ENCODE measurements at places on chromosomes 16 and 17.

DNA sequence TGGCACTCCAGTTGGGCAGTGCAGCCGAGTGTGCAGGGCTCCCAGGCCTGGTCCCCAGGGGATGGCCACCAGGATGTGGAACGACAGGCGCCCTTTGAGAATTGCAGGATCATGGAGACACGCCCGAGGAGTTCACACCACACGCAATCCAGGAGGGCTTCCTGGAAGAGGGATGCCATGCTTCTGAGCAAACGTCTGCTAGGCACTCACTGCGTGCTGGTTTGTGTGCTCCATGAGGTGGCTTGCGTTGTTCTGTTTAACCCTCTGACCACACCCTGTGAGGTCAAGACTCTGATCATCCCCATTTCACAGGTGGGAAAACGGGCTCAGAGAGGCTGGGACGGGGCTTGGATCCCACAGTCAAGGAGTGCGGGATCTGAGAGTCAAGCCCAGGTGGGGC is 32.6 kb upstream of the ZFPM1 start:
- no peak for DNase-seq

- no peak for DNase-seq
These were observed 20.0 kb upstream of the FOXJ1 start for GRCh38 chr17:76160896-76161528.

- DNase-seq: peak; percentile 66
These were observed 76.0 kb downstream of the ABCC1 start for GRCh38 chr16:16025214-16025968.

DNA sequence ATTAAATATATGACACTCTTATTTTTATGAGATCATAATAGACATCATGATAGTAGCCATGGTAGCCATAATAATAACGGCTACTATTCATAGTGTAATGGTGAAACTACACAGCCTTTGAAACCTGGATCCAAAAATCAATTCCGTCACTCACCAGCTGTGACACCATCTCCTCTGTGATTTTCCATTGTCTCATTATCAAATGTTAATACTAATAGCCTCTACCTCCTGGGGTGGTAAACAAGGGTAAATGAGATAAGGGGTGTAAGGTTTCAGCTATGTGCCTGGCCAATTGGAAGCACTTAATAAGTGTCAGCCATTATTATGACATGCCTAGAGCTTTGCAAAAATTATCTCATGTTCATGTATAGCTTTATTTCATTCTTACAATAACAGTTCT is 88.6 kb downstream of the CACNG3 start:
- DNase-seq: no peak

DNA sequence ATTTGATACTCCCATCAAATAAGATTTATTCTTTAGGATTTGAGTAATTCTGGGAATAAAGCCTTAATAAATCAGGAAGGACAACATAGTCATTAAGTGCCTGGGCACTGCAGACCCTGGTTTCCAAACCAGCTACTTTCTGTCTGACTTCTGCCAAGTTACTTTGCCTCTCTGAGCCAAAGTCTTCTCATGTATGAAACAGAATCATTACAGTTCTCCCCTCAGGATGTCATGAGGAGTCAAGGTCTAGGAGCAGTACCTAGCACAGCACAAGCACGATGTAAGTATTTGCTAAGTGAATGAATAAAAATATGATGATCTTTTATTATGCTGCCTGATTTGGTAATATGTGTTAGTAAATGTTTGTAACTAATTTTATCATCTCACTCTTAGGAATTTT is 30.4 kb upstream of the HEATR6 start:
- no peak for DNase-seq

DNA sequence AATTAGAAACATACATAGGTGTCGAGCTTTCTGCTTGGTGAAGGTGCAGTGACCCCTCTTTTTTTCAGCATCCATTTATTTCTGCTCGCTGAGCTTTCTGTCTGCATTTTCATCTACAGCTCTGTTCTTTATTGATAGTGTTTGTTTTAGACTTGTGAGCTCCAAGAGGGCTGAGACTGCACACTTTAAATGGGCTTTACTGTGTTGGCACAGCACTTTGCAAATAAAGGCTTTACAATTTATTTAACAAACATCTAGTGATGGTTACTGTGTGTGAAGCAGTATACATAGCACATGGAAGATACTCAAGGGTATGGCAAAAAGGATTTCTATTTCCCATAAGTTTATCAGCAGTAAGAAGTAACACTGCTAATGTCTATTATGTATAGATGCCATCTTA is 563.7 kb upstream of the HSBP1 start:
- DNase-seq: no peak

GRCh38 chr17:63828936-63829335 is 1.5 kb upstream of the FTSJ3 start:
- DNase-seq: no peak

DNA sequence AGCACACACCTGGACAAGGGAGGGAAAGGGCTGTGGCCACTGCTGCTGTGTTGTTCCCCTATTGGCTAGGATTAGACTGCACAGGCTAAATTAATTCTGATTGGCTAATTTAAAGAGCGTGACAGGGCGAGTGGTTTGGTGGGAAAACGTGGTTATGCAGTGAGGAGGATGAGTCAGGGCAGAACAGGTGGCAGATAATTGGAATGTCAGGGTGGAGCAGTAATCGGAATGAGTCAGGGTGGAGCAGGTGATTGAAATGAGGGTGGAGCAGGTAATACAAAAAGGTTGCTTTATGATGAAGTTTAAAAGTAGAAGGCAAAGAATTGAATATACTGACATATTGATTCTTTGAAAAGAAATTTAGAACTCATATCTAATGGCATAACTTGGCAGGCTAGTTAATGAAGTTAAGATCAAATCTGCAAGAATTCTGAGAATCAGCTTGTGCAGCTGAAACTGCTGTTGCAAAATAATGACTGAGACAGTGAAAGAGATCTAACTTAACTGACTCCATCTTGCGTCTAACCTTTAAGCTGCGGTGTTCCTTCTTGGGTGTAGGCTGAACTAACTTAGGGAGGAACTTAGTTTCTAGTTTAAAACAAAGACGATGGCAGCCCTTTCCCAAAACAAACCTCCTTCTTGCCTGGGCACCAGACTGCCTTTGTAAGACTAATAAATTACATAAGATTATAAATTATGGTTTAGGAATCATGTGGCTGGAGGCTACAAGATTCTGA is 174.3 kb downstream of the UTP18 start:
- DNase-seq: no peak

GRCh38 chr16:73206151-73206707 is 158.3 kb upstream of the ZFHX3 start:
- no peak for DNase-seq

DNA sequence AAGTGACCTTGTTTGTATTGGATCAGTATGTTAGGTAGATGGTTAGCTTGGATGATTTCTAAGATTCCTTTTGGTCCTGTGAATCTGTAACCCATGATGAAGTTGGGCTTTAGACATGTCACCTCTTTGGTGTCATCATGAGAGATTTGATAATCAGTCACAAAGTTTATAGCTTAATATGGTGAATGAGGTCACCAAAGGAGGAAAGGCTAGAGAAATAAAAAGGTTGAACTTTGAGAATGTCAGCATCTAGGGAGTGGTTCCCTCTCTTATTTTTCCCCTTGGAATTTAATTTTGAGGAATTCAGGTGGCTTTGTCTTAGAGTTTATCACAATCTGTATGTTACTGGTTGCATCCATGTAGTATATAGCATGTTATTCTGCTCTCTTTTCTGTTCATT is 45.3 kb downstream of the NLK start:
- no peak for DNase-seq

DNA sequence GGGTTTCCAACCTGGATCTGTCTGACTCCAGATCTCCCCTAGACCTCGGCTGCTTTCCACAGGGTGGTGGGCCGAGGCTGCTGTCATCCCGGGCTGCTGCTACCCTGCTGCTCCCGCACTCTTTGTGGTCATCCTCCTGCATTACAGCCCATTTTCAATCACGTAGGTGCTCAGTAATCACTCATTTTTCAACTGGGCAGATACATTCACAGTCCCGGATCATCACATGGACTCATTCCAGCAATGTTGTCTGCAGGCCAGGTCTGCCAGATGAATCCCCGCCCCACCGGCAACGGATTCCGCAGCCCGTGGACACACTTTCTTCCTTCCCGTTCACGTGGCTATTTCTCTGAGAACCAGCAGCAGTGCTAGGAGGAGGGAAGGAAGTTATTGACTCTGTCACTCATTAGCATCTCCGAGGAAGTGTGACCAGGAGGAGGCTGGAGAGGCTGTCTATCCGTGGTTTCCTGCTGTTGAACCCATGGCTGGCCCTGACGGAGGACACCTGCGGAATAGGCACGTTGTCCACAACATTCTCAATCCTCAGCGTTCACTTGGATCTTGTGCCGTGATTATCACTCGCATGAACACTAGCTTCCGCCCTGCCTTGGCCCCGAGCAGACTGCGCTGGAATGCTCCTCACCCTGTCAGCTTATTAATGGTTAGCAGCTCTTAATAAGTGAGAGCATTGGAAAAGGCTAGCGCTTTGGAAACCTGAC is 14.7 kb upstream of the ZCCHC14 start:
- no peak for DNase-seq

- no peak for DNase-seq
These were observed 183.1 kb downstream of the SALL1 start for GRCh38 chr16:50967827-50968612.

DNA sequence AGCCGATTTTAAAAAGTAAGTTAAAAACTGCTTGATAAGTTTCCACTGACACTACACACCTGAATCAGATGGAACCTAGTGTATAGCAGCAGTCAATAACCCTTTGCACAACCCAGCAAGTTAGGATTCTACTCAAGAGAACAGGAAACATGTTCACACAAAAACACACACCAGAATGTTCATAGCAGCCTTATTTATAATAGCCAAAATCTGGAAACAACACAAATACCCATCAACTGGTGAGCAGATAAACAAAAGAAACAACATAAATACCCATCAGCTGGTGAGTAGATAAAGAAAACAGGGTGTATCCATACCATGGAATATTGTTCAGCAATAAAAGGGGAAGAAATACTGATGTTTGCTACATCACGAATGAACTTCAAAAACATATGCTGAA is 2.7 kb upstream of the CDH11 start:
- no peak for DNase-seq

- no peak for DNase-seq
These were observed 102.8 kb downstream of the SSH2 start for GRCh38 chr17:29827179-29827578.

GRCh38 chr16:17827313-17827712 is 356.6 kb upstream of the XYLT1 start:
- no peak for DNase-seq

- no peak for DNase-seq
These were observed 67.5 kb downstream of the SHISA6 start for GRCh38 chr17:11308531-11308930.

DNA sequence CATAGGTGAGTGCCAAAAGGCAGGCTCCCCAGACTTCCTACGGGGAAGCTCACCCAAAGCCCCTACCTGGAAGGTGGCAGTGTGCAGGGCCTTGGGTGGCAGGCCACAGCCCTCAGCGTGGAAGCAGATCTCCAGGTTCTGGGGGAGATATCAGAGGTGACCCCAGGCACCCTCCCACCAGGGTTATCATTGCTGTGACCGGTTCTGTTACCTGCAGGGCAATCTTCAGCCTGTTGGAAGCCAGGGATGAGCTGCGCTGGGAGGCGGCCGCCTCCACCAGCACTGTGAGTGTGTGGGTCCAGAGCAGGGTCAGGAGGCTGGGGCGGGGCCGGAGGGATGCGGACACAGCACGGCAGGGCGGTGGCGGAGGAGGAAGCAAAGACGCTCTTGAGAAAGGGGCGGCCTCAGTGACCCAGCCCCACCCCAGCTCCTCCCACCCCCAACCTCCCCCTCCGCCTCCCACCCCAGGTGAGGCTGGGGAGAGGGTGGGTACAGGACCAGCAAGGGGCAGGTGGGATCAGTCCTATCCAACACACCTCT is 13.1 kb downstream of the UNC13D start:
- no peak for DNase-seq

GRCh38 chr17:2390199-2390836 is 10.5 kb downstream of the MNT start:
- no peak for DNase-seq

DNA sequence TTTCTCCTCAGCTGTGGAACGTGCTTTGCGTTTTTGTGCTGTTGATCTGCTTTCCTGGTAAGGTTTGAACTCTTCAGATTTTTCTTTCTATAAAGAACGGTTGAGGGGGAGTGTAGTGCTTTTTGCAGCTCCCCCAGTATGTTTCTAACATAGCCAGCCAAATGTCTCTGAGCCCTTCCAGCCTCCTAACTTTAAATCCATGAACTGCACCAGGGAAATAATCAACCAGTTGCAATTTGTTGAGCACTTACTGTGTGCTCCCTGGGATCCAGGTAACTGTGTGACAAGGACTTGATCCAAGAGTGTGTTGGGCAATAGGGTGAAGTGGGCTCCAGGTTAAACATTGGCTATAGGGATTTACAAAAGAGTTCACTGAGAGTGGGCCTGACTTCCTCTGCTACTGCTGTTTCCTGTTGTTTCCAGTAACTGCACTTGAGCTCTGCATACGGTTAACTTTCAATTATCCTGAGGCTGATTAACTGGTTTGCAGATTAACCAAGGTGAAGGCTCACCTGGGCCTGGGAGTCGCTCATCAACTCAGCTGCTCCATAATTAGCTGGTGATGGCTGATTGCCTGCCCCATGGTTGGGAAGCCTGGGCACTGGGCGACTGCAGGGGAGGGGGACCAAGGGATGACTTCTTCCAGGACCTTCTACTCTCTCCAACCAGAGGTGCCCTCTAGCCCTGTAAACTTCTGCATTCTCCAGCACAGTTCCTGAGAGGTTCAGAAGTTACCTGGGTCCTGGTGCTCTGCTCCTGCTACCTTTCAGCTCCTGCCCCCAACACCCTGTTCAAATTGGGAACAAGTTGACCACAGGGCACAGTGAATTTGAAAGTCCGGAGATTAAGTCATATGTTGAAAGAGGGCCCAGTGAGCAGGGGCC is 19.5 kb downstream of the HLF start:
- no peak for DNase-seq

DNA sequence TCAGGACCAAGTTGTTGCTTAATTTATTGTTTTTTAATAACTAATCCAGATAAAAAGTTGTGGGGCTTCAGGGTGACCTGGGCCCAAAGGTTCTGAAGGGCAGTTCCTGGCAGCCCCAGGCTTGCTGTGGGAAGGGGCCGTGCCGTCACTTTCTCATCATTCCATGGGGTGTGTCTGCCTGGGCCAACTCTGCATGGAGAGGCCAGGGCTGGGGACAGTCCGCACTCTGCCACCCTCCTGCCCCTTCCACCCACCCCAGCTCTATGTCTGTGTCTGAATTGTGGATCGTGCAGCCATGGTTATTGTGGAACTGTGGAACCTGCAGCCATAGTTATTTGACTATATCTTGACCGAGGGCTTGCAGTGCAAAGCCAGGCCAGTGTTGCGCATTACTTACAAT is 4.0 kb downstream of the LIMD2 start:
- no peak for DNase-seq

Measured in activated T-cell treated with anti-CD3 and anti-CD28 coated beads, Interleukin-2, amount 50 U/mL, for 24 hours (primary cell).